ENCODE measurements at places on chromosomes 5 and 9.

- no peak for DNase-seq
Measured at GRCh38 chr5:124056326-124056990, 544.5 kb downstream of the CSNK1G3 start.

- DNase-seq: no peak
Measured at GRCh38 chr5:103385722-103386121, 127.2 kb downstream of the MACIR start.

GRCh38 chr9:7289773-7290172 is 509.8 kb downstream of the DMAC1 start:
- no peak for DNase-seq

GRCh38 chr9:116555119-116555518 is 132.0 kb upstream of the TRIM32 start:
- DNase-seq: no peak

- DNase-seq: no peak
Measured at GRCh38 chr9:127149010-127149409, 26.6 kb upstream of the ANGPTL2 start.

- no peak for DNase-seq
Measured at GRCh38 chr9:76342858-76343257, 51.4 kb downstream of the RFK start.

- no peak for DNase-seq
Measured at GRCh38 chr9:93112116-93112863, 16.3 kb downstream of the CARD19 start.

DNA sequence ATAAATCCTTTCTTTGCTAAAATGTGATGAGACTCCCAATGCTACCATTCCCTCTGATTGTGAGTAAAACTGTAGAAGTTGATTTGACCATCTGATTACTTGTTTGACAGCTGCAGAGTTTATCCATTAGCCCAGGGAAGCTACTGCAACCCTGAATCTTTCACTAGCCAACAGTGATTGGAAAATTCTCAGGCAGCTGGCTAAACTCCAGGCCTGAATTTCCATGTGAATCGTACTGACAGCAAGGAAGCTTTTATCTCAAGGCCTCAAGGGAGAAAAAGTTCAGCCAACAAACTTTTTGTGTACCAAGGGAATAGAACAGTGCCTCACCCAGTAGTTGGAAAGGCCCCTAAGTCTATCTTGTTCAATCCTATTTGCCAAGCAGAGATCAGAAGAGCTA is 246.7 kb upstream of the TRPM3 start:
- no peak for DNase-seq

GRCh38 chr5:141948812-141949211 is 9.2 kb downstream of the PCDH12 start:
- no peak for DNase-seq

GRCh38 chr9:123418052-123418430 is 62.0 kb downstream of the CRB2 start:
- no peak for DNase-seq

- no peak for DNase-seq
Measured at GRCh38 chr9:115103746-115104477, 14.0 kb downstream of the TNC start.

DNA sequence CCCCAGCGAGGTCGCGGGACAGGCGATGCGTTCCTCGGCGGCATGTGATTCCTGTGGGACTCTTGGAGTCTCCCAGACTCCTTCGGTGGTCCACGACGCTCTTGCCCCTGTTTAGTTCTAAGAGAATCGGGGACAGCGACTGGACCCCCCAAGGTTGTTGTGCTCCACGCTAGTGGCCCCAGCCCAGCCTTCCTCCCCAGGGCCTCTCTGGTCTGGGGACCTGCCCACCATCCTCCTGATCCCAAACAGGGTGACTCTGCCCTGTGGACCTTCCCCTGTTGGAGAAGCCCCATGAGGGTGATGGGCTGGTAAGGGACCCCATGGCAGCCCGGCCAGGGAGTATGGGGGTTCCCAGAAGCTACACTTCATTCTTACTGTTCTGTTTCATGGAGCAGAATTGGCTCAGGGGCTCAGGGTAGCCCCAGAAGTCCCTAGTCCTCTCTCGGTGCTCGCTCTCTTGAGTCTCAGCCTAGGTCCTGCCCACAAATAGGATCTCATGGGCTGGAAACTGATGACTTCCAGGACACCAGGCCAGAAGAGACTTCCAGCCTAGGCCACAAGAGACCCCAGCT is 880 bp downstream of the CARD19 start:
- DNase-seq: no peak

- no peak for DNase-seq
Measured at GRCh38 chr5:89072842-89073672, 190.1 kb upstream of the MEF2C start.

DNA sequence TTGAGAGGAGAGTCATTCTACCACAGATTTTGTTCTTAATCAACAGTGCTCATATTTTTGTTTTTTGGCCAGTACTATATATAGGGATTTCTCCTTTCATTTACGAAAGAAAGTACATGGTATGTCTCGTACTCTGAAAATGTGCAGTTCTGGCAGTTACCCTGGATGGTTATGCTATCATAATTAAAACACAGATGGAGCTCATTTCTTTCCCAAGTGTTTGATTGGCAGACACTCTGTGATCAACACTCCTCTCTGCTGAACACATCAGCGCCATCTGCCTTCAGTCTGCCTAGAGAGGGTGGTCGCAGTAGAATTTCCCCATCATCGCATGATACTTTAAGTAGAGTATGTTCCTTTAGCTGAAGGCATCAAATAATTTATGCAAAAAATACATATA is 64.5 kb downstream of the PAM start:
- no peak for DNase-seq

GRCh38 chr9:137320555-137321384 is 18.7 kb upstream of the NRARP start:
- no peak for DNase-seq

GRCh38 chr9:124369231-124369797 is 45.9 kb downstream of the PSMB7 start:
- DNase-seq: no peak

DNA sequence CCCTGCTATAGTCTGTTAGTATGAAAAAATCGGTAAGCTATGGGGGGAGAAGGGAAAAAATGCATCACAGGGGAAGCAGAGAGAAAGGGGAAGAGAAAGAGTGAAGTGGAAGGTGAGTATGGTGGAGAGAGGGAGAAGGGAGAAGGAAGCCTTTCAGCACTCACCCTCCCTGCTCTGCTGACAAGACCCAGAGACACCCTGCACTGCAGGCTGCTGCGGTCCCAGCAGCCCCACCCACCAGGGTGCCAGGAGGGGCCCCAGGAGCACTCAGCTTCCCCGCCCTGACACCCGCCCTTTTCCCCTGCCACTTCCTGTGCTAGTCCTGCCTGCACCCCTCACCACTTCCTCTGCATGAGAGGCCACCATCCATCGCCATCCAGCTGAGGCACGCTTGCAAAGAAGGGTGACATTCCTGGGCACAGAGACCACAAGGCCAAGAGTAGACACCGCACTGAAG is 12.7 kb downstream of the STK10 start:
- no peak for DNase-seq

- DNase-seq: peak; percentile 28
Measured at GRCh38 chr9:76206821-76207220, 187.4 kb downstream of the RFK start.

DNA sequence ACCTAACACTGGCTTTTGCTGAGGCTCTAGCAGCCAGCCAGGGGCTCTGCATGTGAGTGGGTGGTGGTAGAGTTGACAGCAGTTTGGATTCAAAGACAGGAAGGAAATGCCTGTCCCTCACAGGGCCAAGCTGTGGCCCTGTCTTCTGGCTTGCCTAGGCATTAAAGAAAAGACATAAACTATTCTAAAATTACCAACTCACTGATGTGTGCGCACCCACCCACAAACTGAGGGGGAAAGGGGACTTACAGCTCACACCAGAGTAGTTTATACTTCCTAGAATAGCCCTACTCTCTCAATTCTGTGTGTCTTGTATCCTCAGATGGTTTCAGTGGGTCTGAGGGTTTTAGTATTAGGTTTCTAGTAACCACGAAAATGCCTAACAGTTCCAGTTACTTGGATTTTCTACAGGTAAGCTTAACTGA is 18.3 kb upstream of the IL13 start:
- no peak for DNase-seq

GRCh38 chr5:38431242-38431853 is 125.1 kb downstream of the LIFR start:
- DNase-seq: no peak

- DNase-seq: no peak
Measured at GRCh38 chr5:140142856-140143255, 17.1 kb downstream of the IGIP start.

DNA sequence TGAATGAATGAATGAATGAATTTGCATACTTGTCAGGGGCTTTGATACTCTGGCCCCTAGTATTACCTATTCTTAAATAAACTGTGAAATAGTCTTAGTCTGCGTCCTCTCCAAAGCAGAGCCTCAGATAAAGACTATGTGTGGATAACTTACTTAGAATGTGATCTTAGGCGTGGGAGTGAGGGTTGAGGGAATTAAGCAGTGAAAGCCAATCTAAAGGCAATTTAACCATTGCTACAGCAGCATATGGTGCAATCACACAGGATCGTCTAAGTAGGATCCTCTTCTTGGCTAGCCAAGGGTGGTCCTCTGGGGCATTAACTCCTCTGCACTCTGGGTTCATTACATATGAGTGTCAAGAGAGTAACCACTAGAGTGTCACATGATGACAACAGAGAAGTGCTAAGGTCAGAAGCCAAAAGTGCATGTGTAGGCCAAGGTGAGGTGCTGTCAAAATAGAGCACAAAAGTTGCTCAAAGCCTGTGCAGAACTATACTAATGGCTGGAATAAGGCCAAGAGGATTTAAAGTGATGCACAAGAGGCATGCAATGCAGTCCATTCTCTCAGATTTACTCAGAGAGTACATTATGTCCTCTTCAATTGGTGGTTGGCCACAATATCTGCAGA is 274.4 kb upstream of the SEMA6A start:
- DNase-seq: no peak

DNA sequence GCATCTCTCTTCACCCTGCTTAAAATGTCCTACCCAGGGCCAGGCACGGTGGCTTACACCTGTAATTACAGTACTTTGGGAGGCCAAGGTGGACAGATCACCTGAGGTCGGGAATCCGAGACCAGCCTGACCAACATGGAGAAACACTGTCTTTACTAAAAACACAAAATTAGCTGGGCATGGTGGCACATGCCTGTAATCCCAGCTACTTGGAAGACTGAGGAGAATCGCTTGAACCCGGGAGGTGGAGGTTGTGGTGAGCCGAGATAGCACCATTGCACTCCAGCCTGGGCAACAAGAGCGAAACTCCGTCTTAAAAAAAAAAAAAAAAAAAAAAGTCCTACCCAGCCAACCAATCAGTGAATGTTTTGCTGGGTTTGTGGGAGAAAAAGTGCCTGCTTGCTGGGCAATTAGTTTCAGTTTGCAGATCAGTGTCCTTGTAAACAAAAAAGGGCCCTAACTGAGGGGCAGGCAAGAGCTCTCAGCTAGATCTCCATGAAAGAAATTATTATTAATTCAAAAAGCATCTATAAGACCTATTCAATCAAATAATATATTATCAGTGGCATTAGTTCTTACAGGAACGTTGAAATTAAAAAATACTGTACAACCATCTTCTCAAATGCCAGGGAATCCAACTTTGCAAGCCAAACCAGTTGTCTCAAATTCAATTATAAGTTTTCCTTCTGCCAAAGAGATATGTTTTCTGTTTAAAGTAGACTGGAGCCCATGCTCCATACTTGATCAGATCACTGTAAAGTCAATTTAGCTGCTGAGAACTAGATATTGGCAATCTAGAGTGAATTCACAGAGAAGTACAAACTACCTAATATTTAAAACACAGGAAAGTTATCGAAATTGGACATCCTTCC is 3.9 kb downstream of the MEGF9 start:
- no peak for DNase-seq

- DNase-seq: no peak
Measured at GRCh38 chr9:116668970-116669695, 18.0 kb upstream of the TRIM32 start.

- DNase-seq: no peak
Measured at GRCh38 chr9:32741706-32742105, 41.6 kb upstream of the TMEM215 start.

DNA sequence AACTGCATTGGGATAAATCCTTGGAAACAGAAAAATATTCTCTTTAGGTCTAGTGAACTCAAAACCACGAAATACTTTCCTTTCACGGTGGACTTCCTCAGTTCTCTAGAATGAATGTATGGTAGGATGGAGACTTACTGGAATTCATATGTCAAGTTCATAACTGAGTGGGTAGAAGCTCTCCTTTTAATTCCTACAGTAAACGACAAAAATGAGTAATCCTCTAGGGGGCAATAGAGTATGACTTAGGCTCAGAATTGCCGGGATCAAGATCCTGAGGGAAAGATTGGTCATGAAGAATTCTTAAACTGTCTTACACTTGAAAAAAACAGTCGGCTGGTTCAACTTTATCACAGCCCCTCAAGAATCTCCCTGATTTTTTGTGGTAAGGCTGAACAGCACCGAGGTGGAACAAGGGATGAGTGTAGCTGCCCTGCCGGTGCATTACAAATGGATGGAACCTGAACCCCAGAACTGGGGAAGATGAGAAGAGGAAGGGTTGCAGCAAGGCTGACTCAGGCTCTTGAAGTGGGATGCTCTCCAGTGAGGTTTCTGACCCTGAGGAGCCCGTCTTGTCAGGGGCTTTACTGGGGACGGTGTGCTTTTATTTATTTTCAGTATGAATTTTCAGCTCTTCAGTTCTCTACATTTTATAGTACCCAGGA is 14.0 kb upstream of the LOX start:
- DNase-seq: no peak

DNA sequence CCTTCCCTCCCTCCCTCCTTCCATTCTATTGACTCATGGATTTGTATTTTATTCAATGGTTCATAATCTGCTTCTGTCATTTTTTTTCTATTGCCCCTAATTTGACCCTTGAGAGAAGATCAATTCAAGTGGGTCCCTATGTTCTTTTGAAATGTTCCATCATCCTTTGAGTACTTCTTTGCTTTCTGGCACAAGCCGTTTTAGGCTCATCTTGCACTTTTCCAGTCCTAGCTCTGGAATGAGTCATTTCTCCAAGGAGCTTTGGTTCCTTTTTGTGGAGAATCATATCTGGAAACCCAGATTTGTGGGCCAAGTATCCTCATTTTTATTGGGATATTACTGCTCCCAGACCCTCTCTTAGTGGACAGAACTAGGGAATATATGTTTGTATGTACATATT is 126.8 kb upstream of the PTPN3 start:
- DNase-seq: no peak

DNA sequence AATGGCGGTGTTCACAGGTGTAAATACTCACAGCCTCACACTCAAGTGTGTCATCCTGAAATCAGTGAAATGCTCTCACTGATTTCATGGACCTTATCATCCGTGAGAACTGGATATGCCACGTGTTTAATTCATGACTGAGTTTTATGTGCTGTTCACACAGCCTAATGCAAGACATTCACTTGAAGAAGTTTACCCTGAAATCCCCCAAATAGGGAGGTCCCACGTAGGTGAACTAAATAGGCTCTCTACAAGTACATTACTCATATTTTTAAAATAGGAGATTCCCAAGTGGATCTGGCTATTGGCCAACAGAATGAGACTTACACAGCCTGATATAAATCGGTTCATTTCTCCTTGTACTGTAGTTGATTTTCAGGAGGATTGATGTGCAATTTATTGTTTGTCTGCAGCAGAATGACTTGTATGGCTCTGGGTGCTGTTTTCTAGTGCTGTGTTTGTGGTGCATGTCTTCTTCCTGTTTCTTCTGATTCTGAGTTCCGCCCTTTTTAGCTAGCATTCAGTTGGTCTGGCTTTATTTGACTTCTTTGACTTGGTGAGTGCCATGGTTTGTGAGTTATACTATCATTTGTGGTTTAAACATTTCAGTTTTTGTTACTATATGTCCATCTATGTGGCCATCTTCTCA is 25.1 kb downstream of the TRIO start:
- DNase-seq: no peak

- peak; percentile 48 for DNase-seq
Measured at GRCh38 chr9:16921855-16922254, 51.4 kb upstream of the BNC2 start.
